Renal pelvis (tissue), 12 donors: ENCODE measurements at places on chromosomes 7 and 10. TPM values are rescaled to one million over a fixed set of nuclear protein-coding genes. Genes with fewer than 3 reads are reported as not detected.
A peak's percentile ranks its signal among the peaks of the same experiment; 100 is the strongest.

CYP3A7 gene
- polyA plus RNA-seq: 0.53 TPM

CCDC3 gene
- polyA plus RNA-seq: 16.1 TPM

DNA sequence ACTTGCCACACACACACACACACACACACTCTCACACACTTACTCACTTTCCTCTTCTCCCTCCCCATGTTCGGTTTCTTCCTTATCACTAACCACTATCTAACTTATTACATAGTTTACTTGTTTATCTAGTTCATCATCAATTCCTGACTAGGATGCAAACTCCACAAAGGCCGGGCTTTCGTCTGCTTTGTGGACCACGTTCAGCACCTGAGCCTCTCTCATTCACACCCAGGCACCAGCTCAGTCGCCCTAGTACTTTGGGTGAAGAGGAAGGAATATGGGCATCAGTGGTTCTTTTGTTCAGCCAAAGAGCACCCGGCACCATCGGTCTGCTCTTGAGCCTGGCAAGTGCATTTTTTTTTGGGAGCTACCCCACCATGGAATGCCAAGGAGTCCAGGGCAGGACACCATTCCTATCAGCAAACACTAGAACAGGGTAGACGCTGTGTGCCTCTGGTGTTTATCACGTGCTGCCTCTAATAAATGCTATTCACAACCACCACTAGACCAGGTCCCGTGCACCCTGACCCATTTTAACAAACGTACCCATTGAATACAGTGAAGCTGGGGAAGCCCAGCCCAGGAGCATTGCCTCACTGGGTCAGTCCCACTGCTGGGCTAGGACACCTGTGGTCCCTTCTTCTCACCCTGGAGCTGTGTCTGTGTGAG is 2.2 kb downstream of the C10orf67 start:
- no peak for DNase-seq

SPACDR gene
- polyA plus RNA-seq: 0.73 TPM

- no peak for DNase-seq
These were observed 442 bp upstream of the LZTS2 start for GRCh38 chr10:100998991-100999741.

- no peak for DNase-seq
These were observed 158.9 kb upstream of the ASAH2 start for GRCh38 chr10:50410066-50410811.

DNA sequence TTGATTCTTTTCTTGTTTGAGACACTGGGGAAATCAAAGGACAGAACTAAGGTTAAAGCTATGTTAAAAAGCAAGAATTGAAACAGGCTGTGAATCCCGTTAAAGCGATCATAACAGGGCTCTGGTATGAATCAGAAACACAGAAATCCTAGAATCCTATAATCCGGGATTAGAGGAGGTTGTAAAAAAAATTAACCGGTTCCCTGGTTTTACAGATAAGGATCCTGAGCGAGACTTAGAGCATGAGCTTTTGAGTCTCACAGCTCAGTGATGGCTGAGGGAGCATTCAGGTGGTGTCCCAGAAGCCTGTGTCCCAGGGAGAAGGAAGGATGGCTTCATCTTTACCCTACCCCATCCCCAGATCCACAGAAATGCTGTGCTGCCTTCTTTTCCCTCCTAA is 461.3 kb downstream of the PAXIP1 start:
- no peak for DNase-seq

GRCh38 chr7:94382132-94382531 is 12.6 kb upstream of the COL1A2 start:
- DNase-seq: no peak

ORC5 gene
- 25.3 TPM for polyA plus RNA-seq

ENO4 gene
- polyA plus RNA-seq: 3.1 TPM

MARCHF5 gene
- 61.9 TPM for polyA plus RNA-seq

UFSP1 gene
- 3.1 TPM for polyA plus RNA-seq

DNA sequence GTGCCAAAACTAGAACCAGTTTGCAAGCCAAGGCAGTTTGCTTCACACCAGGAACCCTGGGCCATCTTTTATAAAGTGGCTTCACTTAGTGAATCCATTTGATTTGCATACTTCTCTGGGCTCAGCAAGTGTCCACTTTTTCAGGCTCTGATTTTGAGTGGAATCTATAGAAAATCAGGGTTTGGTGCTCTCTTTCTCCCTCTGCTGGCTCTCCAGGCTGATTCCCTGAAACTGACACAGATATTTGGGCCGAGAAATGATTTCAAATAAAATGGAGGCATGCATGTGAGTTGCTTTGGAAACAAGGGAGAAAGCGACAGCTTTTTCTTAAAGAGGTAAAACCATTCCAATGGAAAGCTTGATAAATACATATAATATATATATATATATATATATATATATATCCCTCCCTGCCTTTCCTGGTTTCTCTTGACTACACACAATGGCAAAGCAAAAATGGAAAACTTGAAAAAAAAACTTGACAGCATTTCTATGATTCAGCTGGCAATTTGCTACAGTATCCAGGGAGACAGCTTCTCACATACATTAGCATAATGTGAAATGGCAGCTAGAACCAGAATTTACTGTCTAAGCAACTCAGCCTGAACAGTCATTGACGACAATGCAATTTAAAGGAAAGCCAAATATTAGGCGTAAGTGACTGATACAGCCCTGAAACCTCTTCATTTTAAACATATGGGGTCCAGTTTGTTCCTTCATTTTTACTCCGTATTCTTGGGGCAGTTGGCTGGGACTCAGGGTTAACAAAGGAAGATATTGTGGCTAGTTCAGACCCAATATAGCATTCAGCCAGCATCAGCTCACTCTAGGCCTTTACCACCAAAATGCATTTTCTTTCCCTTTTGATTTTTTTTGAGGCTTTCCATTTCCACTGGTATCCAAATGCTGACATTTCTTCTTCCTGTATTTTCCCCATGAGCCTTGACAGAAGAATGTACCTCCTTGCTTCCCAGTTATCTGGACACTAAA is 188.5 kb downstream of the TMEM178B start:
- no peak for DNase-seq

- DNase-seq: no peak
These were observed 7.1 kb upstream of the GSTO1 start for GRCh38 chr10:104247513-104248146.

- peak; percentile 44 for DNase-seq
These were observed 106.6 kb downstream of the TPK1 start for GRCh38 chr7:144729226-144729625.
